Esophagus muscularis mucosa (tissue), 4 donors: ENCODE measurements at places on chromosomes 7 and 10.

DNA sequence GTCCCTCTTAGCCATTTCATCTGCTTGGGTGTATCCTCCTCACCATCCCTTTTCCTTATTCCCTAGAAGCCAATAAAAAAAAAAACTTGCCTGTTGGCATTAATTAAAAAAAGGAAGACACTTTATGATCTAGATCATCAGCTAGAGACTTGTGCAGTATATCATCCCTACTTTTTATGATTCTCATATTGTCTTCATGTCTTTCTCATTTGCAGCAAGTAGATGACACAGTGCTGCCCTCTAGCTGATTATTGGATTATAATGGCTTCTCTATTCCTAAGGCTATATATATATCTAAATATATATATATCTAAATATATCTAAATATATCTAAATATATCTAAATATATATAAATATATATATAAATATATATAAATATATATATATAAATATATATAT lies 272.4 kb upstream of the LRGUK start:
- DNase-seq, result no peak

DNA sequence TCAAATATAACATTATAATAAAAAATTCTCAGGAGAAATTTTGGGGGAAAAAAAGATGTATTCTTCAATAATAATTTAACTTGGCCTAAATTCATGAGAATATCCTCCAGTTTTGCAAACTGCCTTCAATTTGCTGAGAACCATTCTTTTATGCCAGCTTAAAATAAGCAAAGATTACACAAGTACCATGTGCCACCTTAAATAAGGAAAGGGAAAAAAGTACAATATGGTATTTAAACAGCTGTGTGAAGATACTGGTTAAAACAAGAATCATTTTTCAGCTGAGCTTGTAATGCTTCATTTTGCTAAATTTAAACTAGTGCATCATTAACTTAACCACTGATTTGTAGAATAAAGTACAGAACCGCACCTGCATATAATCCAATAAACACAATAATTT lies 217.8 kb downstream of the LRRN3 start:
- DNase-seq, result no peak

DNA sequence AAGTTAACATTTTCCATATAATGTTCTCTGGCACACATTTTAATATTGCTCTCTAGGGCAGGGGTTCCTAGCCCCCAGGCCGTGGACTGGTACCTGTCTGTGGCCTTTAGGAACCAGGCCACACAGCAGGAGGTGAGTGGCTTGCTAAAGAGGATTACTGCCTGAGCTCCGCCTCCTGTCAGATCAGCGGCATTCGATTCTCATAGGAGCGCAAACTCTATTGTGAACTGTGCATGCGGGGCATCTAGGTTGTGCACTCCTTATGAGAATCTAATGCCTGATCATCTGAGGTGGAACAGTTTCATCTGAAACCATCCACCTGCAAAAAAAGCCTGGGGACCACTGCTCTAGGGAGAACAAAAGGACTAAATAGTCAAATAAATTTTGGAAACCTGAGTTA lies 65.7 kb downstream of the EXOC6 start:
- no peak for DNase-seq

DNA sequence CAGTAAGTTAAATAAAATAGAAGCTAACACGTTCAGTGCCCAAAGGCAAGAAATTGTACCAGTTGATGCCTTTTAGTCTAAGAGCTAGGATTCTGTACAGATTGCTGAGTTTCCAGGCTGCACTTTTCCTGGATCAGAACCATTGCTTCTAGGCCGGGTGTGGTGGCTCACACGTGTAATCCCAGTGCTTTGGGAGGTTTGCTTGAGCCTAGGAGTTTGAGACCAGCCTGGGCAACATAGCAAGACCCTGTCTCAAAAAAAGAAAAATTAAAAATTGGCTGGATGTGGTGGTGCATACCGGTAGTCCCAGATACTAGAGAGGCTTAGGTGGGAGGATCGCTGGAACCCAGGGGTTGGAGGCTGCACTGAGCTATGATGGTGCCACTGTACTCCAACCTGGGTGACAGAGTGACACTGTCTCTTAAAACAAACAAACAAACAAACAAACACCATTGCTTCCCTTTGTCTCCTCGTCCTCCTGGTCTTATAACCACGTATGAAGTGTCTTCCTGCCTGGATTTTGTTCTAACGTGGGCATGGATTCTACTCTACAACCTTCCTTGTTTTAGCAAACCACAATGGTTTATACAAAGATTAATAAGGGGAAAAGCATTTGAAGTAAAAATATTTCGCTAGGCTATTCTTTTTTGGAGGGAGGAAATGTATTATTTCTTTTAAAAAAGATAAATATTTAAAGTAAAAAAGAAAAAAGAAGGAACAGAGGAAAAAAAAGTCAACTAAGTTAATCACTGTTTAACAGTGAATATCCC lies 9.7 kb upstream of the CCNY start:
- no peak for DNase-seq

- no peak for DNase-seq
These were observed 27.4 kb downstream of the RELN start for GRCh38 chr7:103962070-103962469.

GRCh38 chr10:6597478-6597877 lies 17.4 kb upstream of the PRKCQ start:
- DNase-seq, result no peak

DNA sequence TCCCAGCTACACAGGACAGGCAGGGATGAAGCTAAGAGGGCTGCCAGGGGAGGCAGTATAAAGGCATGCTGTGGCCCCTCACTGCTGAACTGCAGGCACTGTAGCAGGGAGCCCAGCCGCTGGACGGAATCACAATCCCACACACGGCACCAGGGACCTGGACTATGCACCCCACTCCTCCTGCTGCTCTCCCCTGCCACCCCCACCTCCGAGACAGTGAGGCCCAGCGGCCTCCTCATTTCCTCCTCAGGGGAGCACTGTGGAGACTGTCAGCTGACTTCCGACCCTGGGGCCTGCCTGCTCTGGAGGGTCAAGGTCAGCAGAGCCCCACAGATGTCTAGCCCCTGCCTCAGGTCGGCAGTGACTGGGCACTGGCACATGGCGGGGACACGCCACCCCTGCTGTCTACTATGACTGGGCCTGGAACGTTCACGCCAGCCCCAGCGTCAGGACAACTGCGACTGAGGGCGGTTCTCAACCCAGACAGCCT lies 92.7 kb downstream of the FAM53B start:
- no peak for DNase-seq

DNA sequence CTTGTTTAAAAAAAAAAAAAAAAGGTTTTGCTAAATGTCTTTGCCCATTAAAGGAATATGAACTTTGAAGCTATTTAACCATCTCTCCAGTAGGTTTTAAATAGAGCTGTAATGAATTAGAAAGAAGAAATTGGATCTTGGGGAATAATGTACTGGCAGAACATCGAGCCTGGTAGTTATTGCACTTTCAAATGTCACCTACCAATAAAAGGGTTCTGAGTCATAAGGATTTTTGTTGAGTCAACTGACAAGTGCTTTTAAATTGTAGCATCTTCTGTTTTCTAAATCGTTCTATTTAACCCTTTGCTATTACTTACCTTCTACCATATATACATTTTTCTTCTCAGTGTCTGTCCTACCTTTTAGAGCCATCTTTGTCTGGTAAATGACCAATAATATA lies 10.7 kb downstream of the CUTC start:
- no peak for DNase-seq

- DNase-seq, result no peak
These were observed 51.8 kb upstream of the ANK3 start for GRCh38 chr10:60441515-60441914.

DNA sequence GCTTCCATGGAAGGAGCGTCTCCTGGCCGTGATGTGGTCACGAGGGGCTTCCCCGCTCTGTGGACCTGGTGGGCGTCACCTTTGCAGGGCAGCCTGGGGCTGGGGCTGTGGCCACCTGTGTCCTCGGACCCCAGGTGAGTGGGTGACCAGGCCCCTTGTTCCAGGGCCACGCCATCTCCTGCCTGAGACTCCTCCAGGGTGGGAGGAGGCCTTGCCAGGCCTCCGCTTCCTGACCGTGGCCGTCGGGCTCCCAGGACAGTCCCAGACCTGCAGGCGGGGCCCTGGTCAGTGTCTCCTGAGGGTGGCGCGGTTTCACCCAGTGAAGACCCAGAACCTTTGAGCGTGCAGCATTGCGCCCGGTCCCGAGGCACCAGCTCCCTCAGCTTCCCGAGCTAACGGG lies 20.4 kb upstream of the UTF1 start:
- DNase-seq, result no peak

DNA sequence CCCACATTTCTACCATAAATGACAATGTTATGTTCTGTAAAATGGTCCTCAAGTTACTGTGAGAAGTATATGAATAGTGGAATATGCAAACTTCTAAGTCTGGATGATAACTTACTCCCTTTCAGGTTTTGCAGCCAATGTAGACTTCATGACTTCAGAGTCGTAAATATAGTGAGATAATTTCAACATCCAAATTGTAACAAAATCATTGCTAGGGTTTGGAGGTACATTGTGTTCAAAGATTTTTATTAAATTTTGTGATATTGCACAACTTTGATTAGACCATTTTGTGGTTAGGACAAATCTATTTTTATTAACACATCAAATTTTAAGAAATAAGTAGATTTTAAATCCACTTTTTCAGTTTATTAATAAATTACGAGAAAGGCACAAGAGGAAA lies 270.3 kb downstream of the RNLS start:
- no peak for DNase-seq

- peak; percentile 95 for DNase-seq
These were observed 35.6 kb downstream of the PLAC9 start for GRCh38 chr10:80168162-80168511.

- DNase-seq, result no peak
These were observed 86.9 kb upstream of the ADAM12 start for GRCh38 chr10:126475074-126475691.

GRCh38 chr10:52334595-52334994 lies 20.5 kb downstream of the DKK1 start:
- DNase-seq, result no peak

GRCh38 chr7:105705427-105705826 lies 124.1 kb upstream of the EFCAB10 start:
- DNase-seq, result no peak

DNA sequence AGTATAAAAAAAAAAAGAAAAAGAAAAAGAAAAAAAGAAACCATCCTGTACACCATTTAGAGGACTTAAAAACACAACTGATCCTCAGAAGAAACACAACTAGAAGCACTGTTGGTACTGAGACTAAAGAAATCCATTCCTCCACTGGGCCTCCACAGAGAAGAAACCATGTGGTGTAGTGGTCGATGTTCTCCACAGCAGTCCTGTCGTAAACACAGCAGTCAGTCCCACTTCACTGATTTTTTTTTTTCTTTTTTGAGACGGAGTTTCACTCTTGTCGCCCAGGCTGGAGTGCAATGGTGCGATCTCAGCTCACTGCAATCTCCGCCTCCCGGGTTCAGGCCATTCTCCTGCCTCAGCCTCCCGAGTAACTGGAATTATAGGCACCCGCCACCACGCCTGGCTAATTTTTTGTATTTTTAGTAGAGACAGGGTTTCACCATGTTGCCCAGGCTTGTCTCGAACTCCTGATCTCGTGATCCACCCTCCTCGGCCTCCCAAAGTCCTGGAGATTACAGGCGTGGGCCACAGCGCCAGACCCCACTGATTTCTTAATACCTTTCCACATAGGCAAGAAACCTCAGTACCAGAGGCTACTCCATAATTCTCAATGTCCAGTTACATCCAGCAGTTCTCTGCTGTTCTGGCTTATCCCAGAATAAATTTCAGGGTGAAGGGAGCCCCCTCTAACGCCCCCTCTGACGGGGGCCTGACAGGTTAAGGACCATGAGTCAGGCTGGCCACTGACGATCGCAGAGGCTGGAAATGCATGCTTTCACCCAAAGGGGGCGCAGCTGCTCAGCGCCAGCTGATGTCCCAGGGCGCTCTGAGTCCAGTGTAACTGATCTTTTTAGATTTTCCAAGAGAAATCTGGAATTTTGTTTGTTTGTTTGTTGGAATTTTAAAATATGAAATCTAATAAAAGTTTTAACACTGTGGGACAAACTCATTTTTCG lies 24.8 kb upstream of the FFAR4 start:
- DNase-seq, result no peak

DNA sequence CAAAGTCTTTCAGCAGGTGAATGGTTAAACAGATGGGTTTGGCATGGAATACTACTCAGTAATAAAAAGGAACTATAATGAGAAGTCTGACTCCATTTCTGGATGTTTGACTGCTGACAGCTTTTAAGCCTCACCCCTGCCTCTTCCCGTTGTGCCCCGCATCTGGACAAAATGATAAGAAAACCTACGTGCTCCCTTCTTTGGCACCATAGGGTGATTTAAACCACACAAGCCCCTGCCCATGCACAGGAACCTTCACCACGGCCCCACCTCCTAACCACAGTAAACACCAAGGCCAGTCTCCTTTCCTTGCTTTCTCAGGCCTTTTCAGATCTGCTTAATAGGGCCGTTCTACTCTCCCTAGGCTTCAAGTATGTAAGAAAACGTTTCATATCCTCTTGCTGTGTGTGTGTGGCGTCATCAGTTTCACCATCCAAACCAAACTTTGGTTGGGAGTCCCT lies 47.1 kb upstream of the UBN2 start:
- no peak for DNase-seq

GRCh38 chr10:80421050-80421706 lies 12.8 kb downstream of the PRXL2A start:
- no peak for DNase-seq

DNA sequence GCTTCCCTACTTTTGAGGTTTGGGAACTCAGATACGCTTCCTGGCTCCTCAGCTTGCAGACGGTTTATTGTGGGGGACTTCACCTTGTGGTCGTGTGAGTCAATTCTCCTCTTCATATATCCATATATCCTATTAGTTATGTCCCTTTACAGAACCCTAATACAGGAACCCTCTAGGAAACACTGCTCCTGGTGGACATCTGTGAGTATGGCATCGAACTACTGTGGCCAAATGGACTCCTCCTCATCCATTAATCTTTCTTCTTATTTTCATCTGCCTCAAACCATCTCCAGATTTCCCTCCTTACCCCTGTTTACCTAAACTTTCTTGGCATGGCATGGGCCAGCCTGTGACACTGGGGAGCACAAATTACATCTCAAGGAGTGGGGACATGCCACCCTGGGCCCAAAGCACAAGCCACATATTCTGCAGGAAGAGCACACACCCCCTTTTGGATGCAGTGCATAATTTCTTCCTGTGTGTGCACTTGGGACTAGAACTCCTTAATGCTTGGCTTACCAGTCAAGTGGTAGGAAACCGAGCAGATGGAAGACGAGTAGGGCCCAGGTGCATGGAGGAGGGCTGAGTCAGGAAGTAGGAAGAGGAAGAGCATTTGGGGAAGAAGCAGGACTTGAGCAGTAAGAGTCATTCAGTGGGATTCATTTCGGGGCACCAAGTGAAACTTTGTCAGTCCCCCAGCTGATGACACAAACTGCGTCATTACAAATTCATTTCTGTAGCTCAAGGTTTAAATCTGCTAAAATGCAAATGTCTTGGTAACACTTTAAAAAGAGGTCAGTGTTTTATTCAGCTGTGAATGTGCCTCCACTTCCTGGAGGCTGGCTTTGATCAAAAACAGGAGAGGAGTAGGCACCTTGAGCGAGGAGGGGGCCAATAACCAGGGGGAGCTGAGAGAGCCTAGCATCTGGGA lies 80.8 kb upstream of the PLXNA4 start:
- DNase-seq, result no peak
